ENCODE measurements at places on chromosomes 4 and X.

- no peak for DNase-seq
Observed at GRCh38 chr4:2944091-2944482, 19.1 kb downstream of the NOP14 start.

- DNase-seq, result no peak
Observed at GRCh38 chr4:53841711-53842110, 222.7 kb downstream of the CHIC2 start.

DNA sequence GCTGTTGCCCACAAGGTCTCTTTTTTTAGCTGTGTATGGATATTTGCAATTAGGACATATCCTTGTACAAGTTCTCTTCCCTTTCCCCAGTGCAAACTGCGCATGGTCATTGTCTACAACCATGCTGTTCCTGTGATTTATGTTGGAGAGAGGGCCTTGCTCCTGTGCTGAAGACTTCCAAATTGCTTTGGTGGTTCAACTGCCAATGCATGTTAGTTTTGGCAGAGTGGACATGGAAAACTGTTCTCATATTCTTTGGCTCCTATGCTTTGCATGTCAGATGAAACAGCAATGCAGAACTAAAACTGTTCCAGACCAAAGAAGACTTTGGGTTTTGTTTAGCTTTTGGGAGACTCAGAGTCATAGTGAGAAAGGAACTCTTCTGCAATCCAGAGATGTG lies 148.8 kb upstream of the EDNRA start:
- DNase-seq, result no peak

- DNase-seq, result no peak
Observed at GRCh38 chr4:74583089-74583700, 138.3 kb downstream of the AREG start.

DNA sequence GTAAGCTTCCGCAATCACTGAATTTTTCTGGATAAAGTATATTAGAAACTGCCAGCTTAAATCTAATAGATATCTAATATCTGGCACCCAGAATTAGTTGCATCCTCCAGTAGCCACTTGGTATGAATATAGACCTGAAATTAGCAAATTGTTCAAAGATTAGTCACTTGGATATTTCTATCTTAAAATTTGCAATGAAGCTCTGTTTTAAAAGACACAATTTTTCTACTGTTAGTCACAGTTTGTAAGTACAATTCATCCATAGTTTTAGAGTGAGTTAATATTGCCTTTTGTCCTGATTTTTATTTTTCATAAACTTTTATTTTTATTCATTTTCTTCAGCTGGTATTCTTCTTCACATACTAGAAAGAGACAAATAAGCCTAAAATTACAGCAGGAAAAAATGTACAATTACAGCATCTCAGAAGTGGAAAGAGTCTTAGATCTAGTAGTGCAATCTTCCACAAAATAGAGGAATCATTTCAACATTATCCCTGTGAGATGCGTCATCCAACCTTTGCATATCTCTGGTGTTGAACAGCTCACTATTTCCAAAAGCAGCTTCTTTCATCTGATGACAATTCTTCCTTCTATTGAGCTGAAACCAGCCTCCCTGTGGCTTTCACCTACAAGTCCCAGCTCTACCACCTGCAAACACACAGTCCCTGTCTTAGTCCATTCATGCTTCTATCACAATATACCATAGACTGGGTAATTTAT lies 190.0 kb upstream of the AR start:
- DNase-seq, result no peak

Data from neural progenitor cell (in vitro differentiated cells).